GM12878 (cell line): ENCODE measurements at places on chromosomes 1 and 21. TPM values are rescaled to one million over a fixed set of nuclear protein-coding genes. Genes with fewer than 3 reads are reported as not detected.

IL19 gene
- polyA plus RNA-seq, result not detected in 2 replicates

ADGRB2 gene
- 0.11 TPM in 1 of 2 replicates, not detected in the other for polyA plus RNA-seq

GJA4 gene
- polyA plus RNA-seq, result 0.12 TPM in 1 of 2 replicates, not detected in the other

SLC6A17 gene
- not detected in 2 replicates for polyA plus RNA-seq

INSRR gene
- polyA plus RNA-seq, result not detected in 2 replicates

CD34 gene
- not detected in 2 replicates for polyA plus RNA-seq
